ENCODE measurements at places on chromosomes 2 and 18.

GRCh38 chr2:37389989-37390765 lies 45.7 kb downstream of the QPCT start:
- DNase-seq = no peak

DNA sequence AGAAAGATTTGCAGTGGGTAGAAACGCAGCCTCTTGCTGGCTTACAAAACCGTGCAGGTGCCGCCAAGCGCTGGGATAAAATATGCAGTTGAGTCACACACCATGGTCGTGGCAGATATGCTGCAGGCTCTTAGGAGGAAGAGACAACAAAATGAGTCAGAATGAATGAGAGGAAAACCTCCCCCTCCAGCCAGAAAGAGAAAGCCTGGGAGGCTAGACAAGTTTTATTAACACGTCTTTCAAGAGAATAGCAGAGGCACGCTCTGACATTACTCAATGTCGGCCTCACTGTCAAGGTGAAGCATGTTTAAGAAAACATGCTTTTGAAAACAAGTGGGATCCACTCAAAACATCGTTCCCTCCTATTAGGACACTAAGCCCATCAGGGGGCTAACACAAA lies 37.1 kb upstream of the ZCCHC2 start:
- no peak for DNase-seq

GRCh38 chr2:7566382-7566881 lies 649.2 kb downstream of the RNF144A start:
- no peak for DNase-seq

GRCh38 chr2:100247256-100248043 lies 74.9 kb downstream of the LONRF2 start:
- no peak for DNase-seq

GRCh38 chr2:233013027-233013461 lies at the start of gene NGEF:
Gene NGEF (minus strand): TSS chr2:233013256. CDS start chr2:232974890, 38,366 bp downstream.
- no peak for DNase-seq

- no peak for DNase-seq
Measured at GRCh38 chr2:145303536-145303935, 783.6 kb upstream of the ZEB2 start.

GRCh38 chr18:52546686-52547346 lies 206.8 kb downstream of the DCC start:
- DNase-seq = no peak

- DNase-seq = no peak
Measured at GRCh38 chr18:31489311-31489710, 8.7 kb upstream of the DSG2 start.

DNA sequence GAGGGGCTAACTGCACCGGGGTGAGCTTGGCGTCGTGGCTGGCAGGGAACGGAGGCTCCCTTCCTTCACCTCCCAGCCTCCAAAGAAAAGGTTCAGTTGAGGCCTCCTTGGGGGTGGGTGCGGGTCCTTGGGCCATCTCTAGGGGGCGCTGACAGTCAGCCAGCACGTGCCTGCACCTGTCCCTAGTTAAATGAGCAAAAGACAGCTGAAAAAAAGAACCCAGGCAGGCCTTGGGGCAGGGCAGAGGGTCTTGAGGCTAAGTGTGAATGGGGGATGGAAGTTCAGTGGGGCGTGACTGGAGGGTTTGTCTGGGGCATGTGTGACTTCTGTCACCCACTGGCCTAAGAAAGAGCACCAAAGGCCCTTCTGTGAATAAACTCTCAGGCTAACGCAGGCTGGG lies 56.4 kb downstream of the ZFP36L2 start:
- DNase-seq = no peak

- DNase-seq = no peak
Measured at GRCh38 chr2:73877071-73877802, 15.6 kb upstream of the ACTG2 start.

- DNase-seq = no peak
Measured at GRCh38 chr2:84427235-84428138, 31.6 kb downstream of the SUCLG1 start.

GRCh38 chr2:67918471-67918870 lies 144.3 kb downstream of the C1D start:
- DNase-seq = no peak

GRCh38 chr2:176380341-176380740 lies 111.1 kb downstream of the MTX2 start:
- DNase-seq = no peak

DNA sequence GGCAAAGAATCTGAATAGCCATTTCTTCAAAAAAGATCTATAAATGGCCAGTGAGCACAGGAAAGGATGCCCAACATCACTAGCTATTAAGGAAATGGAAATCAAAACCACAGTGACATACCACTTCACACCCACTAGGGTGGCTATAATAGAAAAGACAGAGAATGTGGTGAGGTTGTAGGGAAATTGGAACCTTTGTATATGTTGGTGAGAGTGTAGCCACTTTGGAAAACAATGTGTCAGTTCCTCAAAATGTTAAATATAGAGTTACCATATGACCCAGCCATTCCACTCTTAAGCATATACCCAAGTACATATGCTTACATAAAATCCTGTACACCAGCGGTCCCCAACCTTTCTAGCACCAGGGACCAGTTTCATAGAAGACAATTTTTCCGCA lies 152.8 kb downstream of the SMAD2 start:
- no peak for DNase-seq

DNA sequence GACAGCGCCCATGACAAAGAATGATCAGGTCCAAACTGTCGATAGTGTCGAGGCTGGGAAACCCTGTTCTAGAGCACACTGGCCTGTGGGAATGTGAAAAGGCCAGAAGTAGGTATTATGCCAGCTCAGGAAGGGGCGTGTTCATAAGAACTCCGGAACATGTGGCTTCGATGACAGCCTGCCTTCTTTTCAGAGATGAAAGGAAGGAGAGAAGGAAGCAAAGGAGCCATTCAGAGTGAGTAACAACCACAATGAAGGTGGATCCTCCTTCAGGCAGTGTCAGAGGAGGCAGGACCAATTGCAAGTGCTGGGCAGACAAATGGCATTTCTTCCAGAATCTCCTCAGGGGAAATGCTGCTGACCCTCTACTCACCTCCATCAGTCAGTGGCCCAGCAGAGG lies 58.5 kb downstream of the NCKAP5 start:
- no peak for DNase-seq

DNA sequence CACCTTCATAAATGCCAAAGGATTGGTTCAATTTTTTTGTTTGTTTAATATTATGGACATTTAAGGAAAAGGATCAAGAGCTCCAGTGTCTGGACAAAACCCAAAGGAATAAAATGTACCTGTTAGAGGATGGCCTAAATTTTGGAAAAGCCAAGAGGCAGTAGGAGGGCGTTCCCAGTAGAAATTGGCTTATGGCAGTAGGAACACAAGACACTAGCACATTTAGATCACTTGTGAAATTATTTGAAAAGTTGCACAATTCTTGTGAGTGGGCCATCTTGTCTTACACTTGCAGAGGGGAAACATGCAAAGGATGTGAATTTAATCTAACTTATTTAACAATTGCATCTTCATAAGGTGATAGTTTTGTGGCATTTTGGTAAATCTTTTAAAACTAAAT lies 3.2 kb downstream of the BZW1 start:
- DNase-seq = no peak

DNA sequence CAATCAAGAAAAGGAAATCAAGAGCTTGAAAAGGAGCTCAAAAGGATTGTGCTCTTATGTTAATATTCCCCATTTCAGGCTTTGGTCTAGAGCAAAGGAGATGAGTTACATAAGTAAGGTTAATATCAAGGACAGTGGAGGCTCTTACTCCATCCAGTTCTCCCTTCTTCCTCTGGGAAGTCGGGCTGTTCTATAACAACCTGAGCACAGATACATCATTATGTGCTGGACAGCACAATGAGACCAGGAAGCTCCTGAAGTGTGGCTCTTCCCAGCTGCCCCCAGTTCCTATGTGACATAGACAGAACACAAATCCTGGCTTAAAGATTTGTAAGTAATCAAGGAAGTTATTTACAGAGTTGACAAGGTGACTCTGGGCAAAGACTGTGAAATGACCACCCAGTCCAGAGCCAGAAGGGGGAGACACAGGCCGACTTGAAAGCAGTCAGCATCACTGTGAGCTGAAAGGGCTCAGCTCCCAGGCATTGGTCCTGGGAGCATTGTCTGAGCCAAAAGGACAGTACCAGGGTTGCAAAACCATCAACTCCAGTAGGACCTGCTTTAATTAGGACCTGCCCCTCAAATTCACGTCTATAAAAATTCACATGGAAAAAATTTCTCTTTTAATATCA lies 917.6 kb upstream of the ACVR2A start:
- peak; percentile 68 for DNase-seq

DNA sequence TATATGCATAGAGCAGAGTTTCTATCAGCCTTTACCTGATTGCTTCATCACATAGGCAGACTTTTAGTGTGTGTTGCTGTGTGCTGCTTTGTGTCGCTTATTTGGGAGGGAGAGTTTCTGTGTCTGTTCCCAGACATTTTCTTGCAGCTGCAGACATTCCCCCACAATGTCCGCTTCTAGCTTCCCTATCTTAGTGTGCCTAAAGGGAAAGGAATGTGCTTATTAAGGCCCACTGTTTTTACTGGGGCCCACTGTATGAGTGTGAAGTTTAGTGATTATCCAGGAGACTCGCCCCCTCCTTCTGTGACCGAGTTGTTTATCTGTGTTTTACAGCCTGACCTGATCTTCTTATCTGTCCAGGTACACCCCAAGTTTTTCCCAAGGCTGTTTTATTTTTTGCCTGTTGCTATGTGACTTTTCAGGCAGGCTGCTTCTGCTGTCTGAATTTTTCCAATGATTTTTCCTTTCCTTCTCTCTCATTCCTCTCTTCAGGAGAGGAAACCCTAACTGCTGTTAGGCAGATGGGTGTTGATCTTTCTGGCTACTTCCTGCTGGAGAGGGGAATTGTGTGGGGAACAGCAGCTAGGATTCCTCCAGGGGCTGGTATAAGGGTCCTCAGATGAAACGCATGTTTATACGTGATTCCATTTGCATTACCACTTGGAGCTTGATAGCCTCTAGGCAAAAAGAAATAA lies 47.6 kb downstream of the STK17B start:
- no peak for DNase-seq

DNA sequence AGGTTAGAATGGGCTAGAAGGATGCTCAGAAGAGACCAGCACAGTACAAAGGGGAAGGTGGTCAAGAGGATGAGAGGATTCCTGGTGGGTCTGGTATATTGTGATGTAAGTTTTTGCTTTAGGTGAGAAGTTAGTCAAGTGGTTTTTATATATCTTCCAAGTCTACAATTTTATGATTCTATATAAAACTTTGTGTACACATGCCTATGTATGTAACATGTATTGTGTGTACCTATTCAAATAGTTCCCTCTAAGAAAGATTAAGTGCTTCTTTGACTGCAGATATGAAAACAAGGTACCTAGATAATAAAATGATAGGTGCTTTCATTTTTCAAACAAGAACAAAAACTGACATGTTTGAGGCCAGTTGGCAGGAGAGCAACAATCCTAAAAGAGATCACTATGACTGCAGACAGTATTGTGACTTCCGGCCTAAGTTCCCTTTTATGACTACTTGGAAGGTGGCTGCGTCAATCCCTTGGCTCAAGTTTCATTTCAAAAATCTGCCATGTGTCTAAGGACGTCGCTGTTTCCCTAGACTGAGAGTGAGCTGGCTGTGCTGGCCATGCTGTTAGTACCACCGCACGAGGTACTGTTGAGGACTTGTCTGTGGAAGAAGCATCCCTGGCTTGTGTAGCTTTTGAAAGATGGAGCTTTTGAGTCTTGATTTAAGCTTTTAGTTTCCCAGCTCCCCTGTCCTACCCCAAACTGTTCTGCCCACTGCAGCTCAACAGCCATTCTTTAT lies 123.1 kb downstream of the PRPF40A start:
- no peak for DNase-seq

- no peak for DNase-seq
Measured at GRCh38 chr2:205471776-205472175, 210.5 kb upstream of the NRP2 start.

DNA sequence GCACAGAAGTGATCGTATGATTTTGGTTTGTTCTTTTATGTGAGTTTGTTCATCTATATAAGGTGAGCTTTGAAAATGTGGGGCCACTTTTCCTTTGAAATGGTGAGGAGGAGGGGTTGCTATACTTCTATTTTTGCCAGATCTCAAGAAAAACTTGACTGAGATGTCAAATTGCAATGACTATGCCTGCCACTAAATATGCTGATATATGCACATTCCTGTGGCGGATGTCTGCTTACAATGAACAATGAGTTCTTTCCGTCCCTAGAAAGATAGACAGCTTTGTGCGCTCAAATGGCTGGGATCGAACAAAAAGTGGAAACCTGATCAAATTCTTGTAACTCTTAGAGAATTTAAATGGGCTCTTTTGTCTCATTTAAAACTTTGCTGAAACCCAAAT lies 28.7 kb downstream of the MYT1L start:
- no peak for DNase-seq

- DNase-seq = no peak
Measured at GRCh38 chr18:25066516-25066915, 285.4 kb downstream of the ZNF521 start.

DNA sequence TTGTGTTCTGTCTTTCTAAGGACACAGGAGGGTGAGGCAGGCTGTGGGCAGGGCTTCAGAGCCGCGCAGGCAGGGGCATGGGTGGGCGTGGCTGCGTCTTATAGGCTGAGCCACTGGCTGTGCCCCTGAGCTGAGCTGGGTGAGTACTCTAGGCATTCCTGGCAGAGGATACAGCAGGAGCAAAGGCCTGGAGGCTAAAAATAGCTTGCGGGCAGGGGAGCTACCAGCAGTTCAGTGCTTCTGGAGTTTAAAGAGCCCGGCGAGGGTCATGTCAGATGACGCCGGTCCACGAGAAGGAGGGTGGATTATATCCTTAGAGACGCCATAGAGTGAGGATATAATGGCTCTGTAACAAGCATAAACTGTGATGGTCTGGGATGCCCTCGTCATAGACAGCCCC lies 31.5 kb upstream of the PDIA6 start:
- no peak for DNase-seq

DNA sequence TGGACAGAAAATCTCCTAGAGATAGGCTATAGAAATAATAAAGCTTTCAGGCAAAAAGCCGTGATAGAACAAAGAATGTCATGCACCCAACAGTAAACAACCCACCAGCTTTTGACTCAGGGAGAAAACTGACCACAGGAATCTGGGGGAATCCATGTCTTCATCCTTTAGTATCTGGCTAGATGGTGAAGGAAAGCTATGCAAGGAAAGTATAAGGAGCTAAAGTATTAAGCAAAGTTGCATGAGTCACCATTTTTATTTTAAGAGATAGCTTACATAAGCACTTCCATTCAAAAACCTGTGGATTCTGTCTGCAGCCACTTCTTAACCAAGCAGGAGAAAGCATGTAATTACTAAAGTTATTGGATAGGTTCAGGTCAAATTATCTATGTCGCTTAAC lies 363.8 kb downstream of the LRP1B start:
- no peak for DNase-seq

- no peak for DNase-seq
Measured at GRCh38 chr18:26021061-26021754, 69.2 kb downstream of the SS18 start.
